Aortic smooth muscle cell (primary cell): ENCODE measurements at places on chromosomes 11 and 22. TPM values are rescaled to one million over a fixed set of nuclear protein-coding genes. Genes with fewer than 3 reads are reported as not detected.

Gene KCNC1
- total RNA-seq = not detected in 2 replicates

Gene IFITM10
- total RNA-seq = 4.5 and 7.7 TPM in 2 replicates

Gene IGLL5
- not detected in 2 replicates for total RNA-seq

Gene POTEH
- total RNA-seq = not detected in 2 replicates

Gene LRRC74B
- not detected in 2 replicates for total RNA-seq

Gene RBMXL2
- total RNA-seq = 0.13 TPM in 1 of 2 replicates, not detected in the other

Gene APLNR
- 0.19 and 0.66 TPM in 2 replicates for total RNA-seq

Gene GGTLC3
- not detected in 2 replicates for total RNA-seq

Gene DEFB131B
- not detected in 2 replicates for total RNA-seq

Gene RASL10A
- 0.25 TPM in 1 of 2 replicates, not detected in the other for total RNA-seq

Gene YWHAH
- total RNA-seq = 91.7 and 95.9 TPM in 2 replicates

Gene NPAS4
- not detected in 2 replicates for total RNA-seq

Gene MLC1
- total RNA-seq = 2.1 and 2.2 TPM in 2 replicates

Gene C11orf16
- not detected in 2 replicates for total RNA-seq

Gene FOSL1
- total RNA-seq = 24.0 and 32.9 TPM in 2 replicates

Gene MYEOV
- 1.2 and 2.5 TPM in 2 replicates for total RNA-seq

Gene PTGDR2
- 0.06 TPM in 1 of 2 replicates, not detected in the other for total RNA-seq
